ENCODE measurements at places on chromosomes 12 and 14. TPM values are rescaled to one million over a fixed set of nuclear protein-coding genes. Genes with fewer than 3 reads are reported as not detected.

TTC6 gene
- 5.2 TPM for total RNA-seq

OTX2 gene
- 0.10 TPM for total RNA-seq

GRCh38 chr14:79525416-79525815 is 685.9 kb downstream of the DIO2 start:
- no peak for DNase-seq

PROX2 gene
- total RNA-seq: not detected

DNA sequence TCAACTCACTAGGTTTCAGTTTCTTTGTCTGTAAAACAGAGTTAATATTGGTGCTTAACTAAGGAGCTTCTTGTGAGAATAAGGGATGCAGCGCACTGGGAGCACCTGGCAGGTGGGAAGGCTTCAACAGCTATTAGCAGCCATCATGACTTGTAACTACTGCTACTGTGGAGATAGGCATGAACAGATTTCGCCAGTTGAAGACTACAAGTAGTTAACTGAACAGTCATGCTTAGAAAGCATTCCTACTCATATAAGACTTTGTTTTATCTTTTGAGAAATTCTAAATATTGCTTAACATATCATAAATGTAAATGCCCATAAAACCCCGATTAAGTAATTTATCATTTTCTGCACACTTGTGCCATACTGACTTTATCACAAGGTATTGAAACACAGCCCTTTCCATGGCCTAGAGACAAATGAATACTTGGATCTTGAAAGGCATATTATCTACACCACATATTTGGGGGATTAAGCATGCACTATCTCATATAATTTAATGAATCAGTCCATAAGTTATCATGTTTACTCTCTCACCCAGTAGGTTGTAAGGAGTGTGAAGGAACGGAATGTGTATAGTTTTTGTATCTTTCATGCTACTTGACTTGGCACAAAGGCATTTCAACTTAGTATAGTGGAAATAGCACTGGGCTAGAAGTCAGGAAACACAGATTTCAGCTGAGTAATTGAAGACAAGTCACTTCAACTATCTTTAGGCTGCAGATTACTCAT is 16.1 kb downstream of the NTN4 start:
- no peak for DNase-seq

GRCh38 chr12:94384030-94384429 is 75.6 kb downstream of the CEP83 start:
- no peak for DNase-seq

All from tongue (tissue), 3 donors.